Lung (tissue), 17 donors: ENCODE measurements at places on chromosomes 1 and 21. TPM values are rescaled to one million over a fixed set of nuclear protein-coding genes. Genes with fewer than 3 reads are reported as not detected.

RSPH1 gene
- total RNA-seq = 46.9 TPM

ANKRD65 gene
- 54.2 TPM for total RNA-seq

ACAP3 gene
- 33.6 TPM for total RNA-seq

S100A7A gene
- total RNA-seq = not detected

SLC25A24 gene
- total RNA-seq = 73.2 TPM

CTSS gene
- total RNA-seq = 244 TPM

MAEL gene
- total RNA-seq = not detected

TNNI3K gene
- not detected for total RNA-seq

OR11L1 gene
- total RNA-seq = not detected

AMY2A gene
- total RNA-seq = not detected

C8A gene
- 0.12 TPM for total RNA-seq

FCRL5 gene
- 1.7 TPM for total RNA-seq

DIRAS3 gene
- 3.5 TPM for total RNA-seq

FCRL6 gene
- total RNA-seq = 0.64 TPM

KRTAP21-2 gene
- not detected for total RNA-seq

UBASH3A gene
- 0.88 TPM for total RNA-seq

GPATCH4 gene
- 30.6 TPM for total RNA-seq

PACC1 gene
- 6.5 TPM for total RNA-seq

DNA sequence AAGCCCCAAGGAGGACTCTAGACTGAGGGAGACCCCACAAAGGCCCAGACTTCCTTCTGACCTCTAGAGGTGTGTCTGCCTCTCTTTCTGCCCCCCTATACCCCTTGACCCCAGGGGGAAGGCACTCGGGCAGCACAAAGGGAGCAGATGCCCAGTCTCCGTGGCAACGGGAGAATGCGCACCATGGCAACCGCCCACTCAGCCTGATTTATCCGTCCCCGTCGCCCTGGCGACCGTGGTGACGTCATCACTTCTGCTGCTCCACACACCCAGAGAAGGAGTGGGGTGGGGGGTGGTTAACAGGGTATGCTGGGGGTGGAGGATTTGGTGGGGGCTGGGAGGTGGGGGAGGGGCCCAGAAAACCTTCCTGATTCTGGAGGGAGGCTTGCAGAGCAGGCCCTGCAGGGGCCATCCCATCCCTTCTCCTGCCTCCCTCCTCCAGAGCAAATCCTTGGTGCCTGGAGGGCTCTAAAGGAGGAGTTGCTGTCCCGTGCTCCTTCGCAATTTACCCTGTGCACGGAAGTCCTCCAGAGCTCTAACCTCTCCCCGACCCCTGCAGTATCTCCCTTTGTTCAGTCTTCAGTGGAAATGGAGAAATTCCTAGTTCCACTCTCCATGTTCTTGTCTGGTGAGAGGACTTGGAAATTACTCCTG, 6.3 kb downstream of the CELF3 start:
- H3K36me3 ChIP-seq = no peaks in the 10 kb centered on the region
- H3K4me1 ChIP-seq = no peaks in the 10 kb centered on the region
- peaks cover 3% of the 10 kb centered on the region for H3K27me3 ChIP-seq
- peak; percentile 30 for DNase-seq
- no peak overlapping the region for H3K27ac ChIP-seq
- H3K4me3 ChIP-seq = no peak overlapping the region

DNA sequence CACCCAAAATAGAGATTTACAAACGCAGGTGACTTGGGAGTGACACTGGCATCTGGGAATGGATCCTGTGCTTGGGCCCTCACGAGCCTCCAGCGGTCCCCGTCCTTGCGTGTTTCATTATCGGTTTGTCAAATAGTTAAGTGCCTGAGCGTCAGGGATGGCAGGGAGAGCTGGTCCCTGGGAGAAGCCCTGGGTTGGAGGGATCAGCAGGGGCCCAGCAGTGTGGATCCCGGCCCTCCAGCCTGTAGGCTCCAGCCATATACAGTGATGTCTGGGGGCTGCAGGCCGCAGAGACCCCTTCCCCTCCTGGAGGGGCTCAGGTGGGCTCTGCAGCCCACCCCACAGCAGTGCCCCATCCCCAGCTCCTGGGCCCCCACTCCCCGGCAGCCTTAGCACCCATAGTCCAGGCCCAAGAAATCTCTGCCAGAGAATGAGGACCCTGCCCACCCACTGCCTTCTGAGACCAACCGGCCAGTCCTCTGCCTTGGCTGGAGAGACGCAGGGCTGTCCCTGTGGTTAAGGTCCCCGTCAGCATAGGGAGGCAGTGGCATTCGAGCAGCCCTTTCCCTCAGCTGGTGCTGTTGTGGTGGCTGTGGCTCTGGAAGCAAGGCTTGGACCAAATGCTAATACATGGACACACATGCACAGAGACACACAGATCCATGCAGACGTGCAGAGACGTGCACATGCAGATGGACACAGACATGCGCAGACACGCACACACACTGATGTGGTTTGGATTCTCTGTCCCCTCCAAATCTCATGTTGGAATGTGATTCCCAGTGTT, 2.4 kb upstream of the SLC19A1 start:
- H3K4me3 ChIP-seq = no peak overlapping the region
- H3K4me1 ChIP-seq = peaks cover 8% of the 10 kb centered on the region
- DNase-seq = no peak
- H3K27ac ChIP-seq = no peak overlapping the region
- no peaks in the 10 kb centered on the region for H3K36me3 ChIP-seq

GRCh38 chr1:153852170-153852569, 70.6 kb downstream of the GATAD2B start:
- no peaks in the 10 kb centered on the region for H3K27me3 ChIP-seq
- H3K4me1 ChIP-seq = no peaks in the 10 kb centered on the region
- no peak for DNase-seq
- no peak overlapping the region for H3K27ac ChIP-seq

DNA sequence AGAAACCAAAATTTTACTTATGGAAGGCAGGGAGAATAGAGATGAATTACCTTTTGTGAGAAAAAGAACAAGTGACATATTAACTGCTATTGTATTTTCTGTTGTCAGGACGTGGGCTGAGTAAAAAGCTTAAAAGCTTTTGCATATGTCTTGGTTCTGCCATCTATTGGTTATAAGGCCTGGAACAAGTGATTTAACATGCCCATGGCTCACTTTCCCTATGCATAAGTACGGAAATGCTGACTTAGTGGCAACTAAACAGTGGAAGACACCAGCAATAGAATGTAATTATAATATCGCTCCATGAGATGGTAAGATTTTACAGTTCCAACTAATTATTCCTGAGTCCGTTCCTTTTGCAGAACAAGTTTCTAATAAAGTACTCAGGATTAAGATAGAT, 6.7 kb upstream of the CTSS start:
- H3K27me3 ChIP-seq = no peaks in the 10 kb centered on the region
- no peak overlapping the region for H3K27ac ChIP-seq
- no peaks in the 10 kb centered on the region for H3K4me1 ChIP-seq
- no peak for DNase-seq

- no peaks in the 10 kb centered on the region for H3K27me3 ChIP-seq
- H3K36me3 ChIP-seq = no peaks in the 10 kb centered on the region
- no peak for DNase-seq
Observed at GRCh38 chr1:203272633-203273205, 32.6 kb upstream of the BTG2 start.

- no peaks in the 10 kb centered on the region for H3K36me3 ChIP-seq
- no peak overlapping the region for H3K4me3 ChIP-seq
- no peak for DNase-seq
- peaks cover 2% of the 10 kb centered on the region for H3K4me1 ChIP-seq
Observed at GRCh38 chr21:45000637-45001133, 60.9 kb downstream of the SLX9 start.

DNA sequence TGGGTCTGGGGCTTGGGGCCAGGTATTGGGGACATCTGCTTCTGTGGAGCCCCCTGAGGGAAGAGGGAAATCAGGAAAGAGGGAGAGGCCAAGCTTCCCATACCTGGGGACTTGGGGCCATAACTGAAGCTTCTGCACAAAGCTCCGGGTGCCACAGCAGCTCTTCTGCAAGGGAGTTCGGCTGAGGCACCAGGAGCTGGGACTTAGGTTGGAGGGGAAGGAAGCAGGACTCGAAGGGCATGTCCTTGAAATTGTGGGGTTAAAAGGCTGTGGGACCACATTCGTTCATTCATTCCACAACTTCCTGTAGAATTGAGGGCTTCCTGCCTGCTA, 1.7 kb upstream of the EPS8L3 start:
- no peaks in the 10 kb centered on the region for H3K36me3 ChIP-seq
- no peaks in the 10 kb centered on the region for H3K27me3 ChIP-seq
- no peak for DNase-seq
- H3K27ac ChIP-seq = no peak overlapping the region

DNA sequence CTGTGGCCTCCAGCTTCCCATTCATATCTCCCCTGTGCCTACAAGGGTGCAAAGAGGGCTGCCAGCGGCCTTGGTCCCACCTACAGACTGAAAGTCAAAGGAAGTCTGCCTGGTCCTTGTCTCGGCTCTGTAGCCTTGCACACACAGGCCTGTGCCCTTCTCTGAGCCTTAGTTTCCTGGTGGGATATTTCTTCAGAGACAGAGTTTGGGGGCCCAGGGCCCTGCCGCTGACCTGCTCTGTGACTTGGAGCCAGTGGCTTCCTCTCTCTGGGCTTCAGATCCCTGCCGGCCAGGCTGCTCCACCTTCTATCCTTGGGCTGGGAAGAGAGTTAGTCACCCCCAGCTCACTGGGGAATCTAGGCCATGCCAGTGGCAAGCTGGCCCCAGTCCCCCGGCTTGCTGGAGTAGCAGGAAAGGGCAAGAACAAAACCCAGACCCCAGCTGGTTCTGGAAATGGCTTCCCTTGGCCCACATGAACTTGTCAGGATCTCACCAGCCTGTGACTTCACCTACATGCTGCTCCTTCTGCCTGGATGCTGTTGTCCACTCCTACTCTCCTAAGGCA, 1.0 kb upstream of the TMEM61 start:
- H3K27ac ChIP-seq = no peak overlapping the region
- no peak overlapping the region for H3K4me3 ChIP-seq
- no peak for DNase-seq
- H3K27me3 ChIP-seq = peaks cover 27% of the 10 kb centered on the region

DNA sequence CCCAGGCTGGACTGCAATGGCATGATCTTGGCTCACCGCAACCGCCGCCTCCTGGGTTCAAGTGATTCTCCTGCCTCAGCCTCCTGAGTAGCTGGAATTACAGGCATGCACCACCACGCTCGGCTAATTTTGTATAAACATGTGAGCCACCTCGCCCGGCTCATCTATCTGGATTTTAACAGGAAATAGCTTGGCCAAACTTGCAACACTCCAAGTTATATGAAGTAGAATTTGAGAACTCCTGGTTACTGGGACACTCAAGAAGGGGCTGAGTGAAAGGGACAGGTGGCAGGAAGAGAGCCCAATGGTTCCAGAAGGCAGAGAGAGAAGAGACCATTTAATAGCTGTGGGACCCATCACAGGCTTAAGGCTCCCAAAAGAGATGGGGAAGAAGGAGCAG, 2.9 kb upstream of the GPX7 start:
- H3K4me1 ChIP-seq = peaks cover 14% of the 10 kb centered on the region
- no peak for DNase-seq
- H3K27ac ChIP-seq = no peak overlapping the region
- no peaks in the 10 kb centered on the region for H3K27me3 ChIP-seq
- H3K4me3 ChIP-seq = no peak overlapping the region

DNA sequence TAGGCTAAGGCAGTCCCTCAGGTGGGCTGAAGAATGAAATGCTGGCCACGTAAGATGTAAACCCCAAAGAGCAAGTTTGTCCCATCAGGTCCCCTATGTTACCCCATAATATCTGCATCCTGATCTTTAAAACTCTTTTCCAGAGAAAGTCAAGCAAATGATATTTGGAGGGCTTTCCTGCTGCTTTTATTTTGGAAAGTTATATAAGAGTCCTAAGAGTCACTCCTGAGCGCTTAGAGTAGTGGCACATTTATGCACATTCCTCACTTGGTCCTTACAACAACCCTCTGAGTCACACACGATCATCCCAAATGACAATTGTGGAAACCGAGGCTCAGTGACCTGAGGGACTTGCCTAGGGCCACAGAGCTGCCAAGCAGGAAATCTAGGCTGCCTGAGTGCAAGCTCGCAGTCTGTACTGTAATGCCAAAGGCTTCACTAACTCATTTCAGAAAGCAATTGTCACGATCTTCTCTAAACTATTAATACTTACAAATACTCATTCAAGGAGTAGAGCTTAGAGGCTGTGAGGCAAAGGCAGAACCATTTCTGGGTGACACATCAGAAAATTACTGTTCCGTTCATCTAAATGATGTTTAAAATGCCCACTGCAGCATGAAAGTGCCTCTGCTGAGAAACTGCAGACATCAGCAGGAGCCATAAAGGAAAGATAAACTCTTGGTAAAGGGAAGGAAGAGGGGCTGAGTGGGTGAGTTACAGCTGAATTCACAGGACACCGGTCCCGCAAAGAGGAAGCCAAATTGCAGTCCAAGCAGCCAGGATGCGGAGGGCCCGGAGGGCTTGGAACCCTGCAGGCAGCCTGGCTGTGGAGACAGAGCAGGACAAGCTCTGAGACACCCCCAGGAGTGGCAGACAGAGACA, 30.8 kb downstream of the CAPZB start:
- H3K4me1 ChIP-seq = peaks cover 45% of the 10 kb centered on the region
- peak overlapping the region; percentile 13 for H3K27ac ChIP-seq
- no peak for DNase-seq
- H3K36me3 ChIP-seq = no peaks in the 10 kb centered on the region
- no peaks in the 10 kb centered on the region for H3K27me3 ChIP-seq

GRCh38 chr1:99674115-99675064, 28.5 kb downstream of the PALMD start:
- peak overlapping the region; percentile 66 for H3K27ac ChIP-seq
- H3K4me1 ChIP-seq = peaks cover 5% of the 10 kb centered on the region
- no peaks in the 10 kb centered on the region for H3K36me3 ChIP-seq
- DNase-seq = no peak

GRCh38 chr1:101003012-101003650, 22.5 kb downstream of the DPH5 start:
- peaks cover 6% of the 10 kb centered on the region for H3K36me3 ChIP-seq
- H3K27ac ChIP-seq = peak overlapping the region; percentile 83
- H3K4me3 ChIP-seq = no peak overlapping the region
- peaks cover 65% of the 10 kb centered on the region for H3K4me1 ChIP-seq
- DNase-seq = peak; percentile 31

DNA sequence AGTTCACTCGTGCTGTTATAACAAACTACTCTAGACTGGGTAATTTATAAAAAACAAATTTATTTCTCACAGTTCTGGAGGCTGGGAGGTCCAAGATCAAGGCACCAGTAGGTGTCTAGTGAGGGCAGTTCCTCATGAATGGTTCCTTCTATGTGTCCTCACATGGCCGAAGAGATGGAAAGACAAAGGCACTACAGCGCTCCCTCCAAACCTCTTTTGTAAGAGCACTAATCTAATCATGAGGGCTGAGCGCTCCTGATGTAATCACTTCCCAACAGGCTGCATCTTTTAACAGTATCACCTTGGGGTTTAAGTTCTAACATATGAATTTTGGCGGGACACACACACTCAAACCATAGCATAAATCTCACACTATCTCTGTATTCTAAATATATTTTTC, 54.0 kb upstream of the KANK4 start:
- no peak overlapping the region for H3K27ac ChIP-seq
- no peaks in the 10 kb centered on the region for H3K27me3 ChIP-seq
- no peaks in the 10 kb centered on the region for H3K4me1 ChIP-seq
- no peak overlapping the region for H3K4me3 ChIP-seq

- no peaks in the 10 kb centered on the region for H3K36me3 ChIP-seq
- no peak for DNase-seq
- H3K4me1 ChIP-seq = peaks cover 7% of the 10 kb centered on the region
- no peak overlapping the region for H3K4me3 ChIP-seq
- H3K27me3 ChIP-seq = no peaks in the 10 kb centered on the region
Observed at GRCh38 chr1:59367301-59368007, 70.6 kb downstream of the FGGY start.

- H3K4me3 ChIP-seq = no peak overlapping the region
- DNase-seq = no peak
- no peaks in the 10 kb centered on the region for H3K27me3 ChIP-seq
Observed at GRCh38 chr21:42523941-42524340, 10.3 kb downstream of the SLC37A1 start.
